ENCODE measurements at places on chromosomes 2 and 18.

- DNase-seq, result peak; percentile 65
These were observed at the start of the genes DOK1 and LOXL3 for GRCh38 chr2:74553892-74554819. Gene DOK1, plus strand, starts transcription at chr2:74554720. Its CDS starts 35 bp downstream, at chr2:74554755. Gene LOXL3, minus strand, starts transcription at chr2:74553942. Its CDS starts 1,308 bp downstream, at chr2:74552634.

DNA sequence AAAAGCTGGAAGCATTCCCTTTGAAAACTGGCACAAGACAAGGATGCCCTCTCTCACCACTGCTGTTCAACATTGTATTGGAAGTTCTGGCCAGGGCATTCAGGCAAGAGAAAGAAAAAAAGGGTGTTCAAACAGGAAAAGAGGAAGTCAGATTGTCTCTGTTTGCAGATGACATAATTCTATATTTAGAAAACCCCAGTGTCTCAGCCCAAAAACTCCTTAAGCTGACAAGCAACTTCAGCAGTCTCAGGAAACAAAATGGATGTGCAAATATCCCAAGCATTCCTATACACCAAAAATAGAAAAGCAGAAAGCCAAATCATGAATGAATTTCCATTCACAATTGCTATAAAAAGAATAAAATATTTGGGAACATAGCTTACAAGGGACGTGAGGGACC is 11.1 kb downstream of the SLC8A1 start:
- no peak for DNase-seq

DNA sequence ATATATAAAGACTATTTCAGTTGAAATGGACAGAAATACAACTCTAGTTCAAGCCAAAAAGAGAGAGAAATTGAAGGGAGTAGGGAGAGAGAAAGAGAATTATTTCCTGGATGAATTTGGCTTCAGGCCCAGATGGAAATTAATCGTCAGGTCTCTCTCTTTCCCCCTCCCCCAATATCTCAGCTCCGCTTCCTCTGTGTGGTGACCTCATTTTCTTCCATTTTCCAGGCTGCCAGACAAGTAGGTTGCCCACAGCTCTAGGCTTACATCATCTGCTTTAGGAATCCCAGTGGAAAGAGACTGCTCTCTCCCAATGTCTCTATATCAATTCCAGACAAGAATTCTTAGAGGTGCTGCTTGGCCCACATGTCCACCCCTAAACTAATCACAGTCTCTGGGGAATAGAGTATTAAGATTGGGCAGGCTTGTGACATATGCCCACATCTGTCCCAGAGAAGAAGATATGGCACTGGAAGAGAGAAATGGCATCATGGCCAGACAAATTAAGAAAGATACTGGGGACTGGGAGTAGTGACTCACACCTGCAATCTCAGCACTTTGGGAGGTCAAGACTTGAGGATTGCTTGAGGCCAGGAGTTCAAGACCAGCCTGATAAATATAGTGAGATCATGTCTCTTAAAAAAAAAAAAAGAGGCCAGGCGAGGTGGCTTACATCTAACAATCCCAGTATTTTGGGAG is 37.2 kb upstream of the CFAP36 start:
- DNase-seq, result no peak

DNA sequence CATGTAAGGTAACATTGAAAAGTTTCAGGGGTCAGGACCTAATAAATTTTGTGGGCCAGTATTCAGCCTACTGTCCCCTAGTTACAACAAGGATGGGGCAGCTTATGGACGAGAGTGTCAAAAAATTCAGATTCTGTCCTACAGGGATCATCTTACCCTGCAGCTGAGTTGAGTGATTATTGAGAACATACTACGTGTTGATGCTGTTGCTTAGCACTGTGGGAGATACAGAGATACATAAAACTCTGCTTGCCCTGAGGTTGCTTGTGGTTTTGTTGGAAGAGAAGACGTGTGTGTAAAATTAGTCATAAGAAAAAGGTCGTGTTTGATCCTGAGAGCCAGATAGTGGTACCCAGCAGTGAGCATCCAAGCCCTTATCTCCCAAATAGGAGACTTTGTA is 253.2 kb downstream of the NEDD4L start:
- DNase-seq, result no peak

DNA sequence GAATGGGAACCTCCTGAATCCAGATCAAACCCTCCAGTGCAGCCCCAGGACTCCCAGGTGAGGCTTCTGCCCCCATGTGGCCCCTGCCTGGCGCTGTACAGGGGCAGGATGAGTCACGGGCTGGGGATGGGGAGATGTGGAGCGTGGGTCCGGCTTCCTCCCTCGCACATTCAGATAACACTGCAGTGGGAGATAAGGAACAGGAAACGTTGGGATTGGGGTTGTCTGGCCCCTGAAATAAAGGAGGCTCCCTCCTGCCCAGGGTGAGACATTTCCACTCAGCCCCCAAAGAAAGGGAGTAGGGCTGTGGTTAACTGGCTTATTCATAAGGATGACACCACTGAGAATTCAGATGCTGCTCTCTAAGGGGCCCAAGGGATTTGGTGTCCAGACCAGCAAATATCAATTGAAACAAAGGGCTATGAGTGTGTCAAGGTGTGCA is 30.7 kb downstream of the IGFBP5 start:
- DNase-seq, result no peak

GRCh38 chr2:119202610-119203310 is 20.9 kb upstream of the STEAP3 start:
- DNase-seq, result no peak

DNA sequence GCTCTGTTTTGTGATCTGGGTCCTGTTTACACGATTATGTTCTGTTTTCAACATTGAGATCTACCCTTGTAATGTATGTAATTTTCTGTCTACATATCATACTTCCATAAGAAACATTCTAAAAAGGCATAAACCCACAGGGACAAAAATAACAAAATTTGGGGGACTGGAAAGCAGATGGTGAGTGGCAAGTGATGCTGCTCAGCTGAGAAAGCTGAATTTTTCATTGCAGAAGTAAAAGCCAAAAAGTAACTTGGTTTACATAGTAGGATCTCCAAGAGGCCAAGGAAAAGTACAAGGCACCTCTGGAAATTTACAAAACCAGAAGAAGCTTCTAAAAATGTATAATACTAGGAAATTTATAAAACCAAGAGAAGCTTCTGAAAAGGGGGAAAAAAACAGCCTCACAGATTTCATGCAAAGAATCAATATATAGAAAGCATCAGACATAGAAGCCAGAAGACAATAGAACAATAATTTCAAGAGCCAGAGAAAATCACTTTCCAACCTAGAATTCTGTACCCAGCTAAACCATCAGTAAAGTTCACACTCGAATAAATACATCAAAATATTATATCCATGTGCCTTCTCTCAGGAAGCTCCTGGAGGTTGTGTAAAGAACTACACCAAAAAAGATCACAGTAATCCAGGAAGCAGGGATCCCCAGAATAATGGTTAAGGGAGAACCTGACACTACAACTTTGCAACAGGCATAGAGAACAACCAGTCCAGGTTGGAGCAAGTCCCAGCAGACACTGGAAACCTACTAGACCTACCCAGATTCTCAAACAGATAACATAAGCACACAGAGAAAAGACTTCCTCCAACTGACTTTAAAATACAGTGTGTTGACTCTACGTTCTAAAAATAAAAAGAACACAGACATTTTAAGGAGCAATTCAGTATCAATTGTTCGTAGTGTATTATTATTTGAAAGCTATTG is 401.7 kb upstream of the HS6ST1 start:
- no peak for DNase-seq

DNA sequence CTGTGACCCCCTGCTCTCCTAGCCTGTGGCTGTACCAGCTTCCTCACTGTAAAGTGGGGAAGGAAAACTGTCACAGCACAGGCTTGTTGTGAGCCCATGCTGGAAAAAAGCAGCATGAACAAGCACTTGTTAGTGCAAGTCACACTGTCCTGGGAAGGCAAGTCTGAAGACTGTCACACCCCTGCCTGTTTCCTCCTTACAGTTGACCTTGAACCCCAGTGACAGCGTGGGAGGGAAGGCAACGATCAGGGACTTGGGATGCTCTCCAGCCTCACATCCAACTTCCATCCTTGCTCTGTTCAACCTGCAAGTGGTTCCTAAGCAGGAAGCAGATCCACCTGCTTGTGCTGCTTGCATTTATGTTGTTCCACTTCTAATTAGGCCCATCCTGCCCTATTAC is 311.3 kb upstream of the KLHL29 start:
- DNase-seq, result no peak

DNA sequence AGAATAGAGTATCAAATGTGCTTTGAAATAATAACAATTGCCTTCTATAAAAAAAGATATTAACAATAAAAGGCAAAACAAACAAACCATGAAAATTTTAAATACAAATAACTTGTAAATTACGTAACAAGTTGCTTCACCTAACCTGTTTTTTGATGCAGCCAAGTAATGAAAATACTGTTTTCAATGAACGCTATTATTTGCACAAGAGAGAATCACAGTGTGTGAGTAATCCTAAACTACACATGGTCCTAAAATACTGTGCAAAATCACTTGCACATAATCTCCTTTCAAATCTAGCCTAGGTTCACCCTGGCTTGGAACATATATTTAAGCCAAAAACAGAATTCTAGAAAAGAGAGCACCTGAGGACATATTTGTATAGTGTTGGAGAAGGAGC is 98.9 kb downstream of the CCDC148 start:
- DNase-seq, result no peak

DNA sequence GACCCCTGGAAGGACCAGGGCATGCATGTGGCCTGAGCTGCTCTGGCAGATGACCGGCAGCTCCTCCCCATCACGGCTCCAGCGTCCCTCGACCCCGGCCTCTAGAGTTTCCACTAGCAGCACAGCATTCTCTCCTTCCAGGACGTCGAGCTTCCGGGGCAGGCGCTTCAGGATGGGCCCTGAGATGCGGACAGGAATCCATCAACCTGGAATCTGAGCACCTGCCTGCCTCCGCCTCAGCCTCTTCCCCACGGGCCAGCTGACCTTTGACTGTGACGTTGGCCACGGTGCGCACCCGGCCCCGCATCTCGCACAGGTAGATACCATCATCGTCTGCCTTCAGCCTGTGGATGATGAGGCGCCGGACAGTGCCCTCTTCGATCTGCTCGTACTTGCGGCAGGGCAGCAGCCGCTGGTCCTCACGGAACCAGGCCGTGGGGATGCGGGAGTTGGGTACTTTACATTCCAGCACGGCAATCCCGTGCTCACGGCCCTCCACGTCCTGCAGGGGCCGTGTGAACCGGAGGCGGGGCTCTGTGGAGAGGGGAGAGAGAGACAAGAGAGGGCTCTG is 3.5 kb downstream of the OBSL1 start:
- no peak for DNase-seq

DNA sequence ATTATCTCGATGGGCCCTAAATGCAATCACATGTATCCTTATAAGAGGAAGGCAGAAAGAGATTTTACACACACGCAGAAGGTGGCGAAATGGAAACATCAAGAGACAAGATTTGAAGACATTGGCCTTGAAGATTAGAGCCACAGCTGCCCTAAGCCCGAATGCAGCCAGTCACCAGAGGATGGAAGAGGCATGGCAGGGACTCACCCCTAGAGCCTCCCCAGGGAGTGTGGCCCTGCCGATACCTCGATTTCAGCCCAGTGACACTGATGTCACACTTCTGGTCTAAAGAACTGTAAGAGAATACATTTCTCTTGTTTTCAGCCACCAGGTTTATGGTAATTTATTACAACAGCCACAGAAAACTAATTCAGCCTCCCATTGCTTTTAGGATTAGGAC is 17.4 kb downstream of the TTC39C start:
- no peak for DNase-seq

DNA sequence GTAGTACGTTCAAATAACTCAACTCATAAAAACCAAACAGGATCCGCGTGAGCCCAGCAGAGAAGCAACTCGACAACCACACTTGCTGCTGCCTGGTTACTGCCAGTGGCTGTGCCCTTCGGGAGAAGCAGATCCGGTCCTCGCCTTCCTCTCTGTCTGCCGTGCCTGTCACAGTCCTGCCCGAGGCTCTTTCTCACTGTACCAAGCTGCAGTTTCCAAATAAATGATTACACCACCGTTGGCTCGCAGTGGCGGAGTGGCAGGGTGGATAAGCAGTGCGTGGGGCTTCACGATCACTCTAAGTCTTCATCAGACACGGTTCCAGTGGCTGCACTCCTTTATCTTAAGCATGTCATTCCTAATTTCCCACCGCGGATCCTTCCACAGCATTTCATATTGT is 26.1 kb upstream of the SALL3 start:
- no peak for DNase-seq

- no peak for DNase-seq
These were observed 136.9 kb upstream of the GATA6 start for GRCh38 chr18:22032392-22032961.

- no peak for DNase-seq
These were observed 152.4 kb downstream of the TDRD15 start for GRCh38 chr2:21276163-21276562.

- DNase-seq, result no peak
These were observed 10.7 kb downstream of the DPP4 start for GRCh38 chr2:162063281-162063680.

DNA sequence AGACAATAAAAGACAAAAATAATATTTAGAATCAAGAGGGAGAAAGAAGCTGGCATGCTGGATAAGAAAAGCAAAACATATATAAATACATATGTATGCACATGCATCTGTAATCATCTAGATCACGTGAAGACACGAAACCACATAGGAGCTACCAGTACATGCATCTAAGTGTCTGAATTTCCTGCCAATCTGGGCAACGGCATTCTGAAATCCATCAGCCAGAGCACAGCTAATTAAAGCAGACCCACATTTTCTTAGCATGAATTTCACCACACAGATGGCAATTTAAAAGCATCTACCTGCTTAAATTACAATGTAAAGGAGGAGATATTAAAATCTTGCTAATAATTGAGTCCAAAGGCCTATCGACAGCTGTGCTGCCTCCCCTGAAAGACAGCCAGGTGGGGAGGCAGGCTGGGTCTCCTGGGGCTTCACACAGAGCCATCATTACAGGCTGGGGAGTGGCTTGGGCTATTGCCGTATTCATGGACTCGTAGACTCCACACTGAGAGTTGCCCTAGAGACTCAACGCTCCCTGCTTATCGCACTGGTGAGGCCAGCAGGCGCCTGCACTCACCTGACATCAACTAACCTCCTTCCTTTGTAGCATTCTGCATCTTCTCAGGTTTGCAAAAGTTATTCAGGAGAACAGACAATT is 272.5 kb upstream of the PXDN start:
- DNase-seq, result no peak

GRCh38 chr2:86416146-86416545 is 25.0 kb upstream of the KDM3A start:
- DNase-seq, result no peak

GRCh38 chr2:47504174-47504810 is 101.3 kb downstream of the MSH2 start:
- DNase-seq, result no peak

DNA sequence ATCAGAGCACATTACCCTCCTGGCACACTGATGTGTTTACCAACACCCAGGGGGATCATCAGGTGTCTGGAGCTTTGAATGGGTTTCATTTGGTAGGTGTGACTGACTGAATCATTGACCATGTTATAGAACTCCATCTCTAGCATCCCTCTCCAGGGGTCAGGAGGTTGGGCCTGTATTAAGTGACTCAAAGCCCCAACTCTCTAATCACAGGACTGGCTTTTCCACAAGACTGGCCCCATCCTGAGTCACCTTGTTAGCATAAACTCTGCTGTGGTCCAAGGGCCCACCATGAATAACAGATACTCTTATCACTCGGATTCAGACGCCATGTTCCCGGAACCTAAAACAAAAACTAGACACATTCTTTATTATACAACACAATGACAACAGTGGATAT is 125.9 kb upstream of the NDUFV2 start:
- DNase-seq, result no peak

GRCh38 chr18:78980279-78980771 is 707 bp downstream of the SALL3 start:
- DNase-seq, result no peak

- no peak for DNase-seq
These were observed 65.0 kb upstream of the OTOF start for GRCh38 chr2:26542676-26543505.

Data from mesothelial cell of epicardium (in vitro differentiated cells).